ENCODE measurements at places on chromosomes 4 and X.
A peak's percentile ranks its signal among the peaks of the same experiment; 100 is the strongest.

- DNase-seq: no peak
These were observed 65.1 kb downstream of the LRBA start for GRCh38 chr4:150949943-150950342.

DNA sequence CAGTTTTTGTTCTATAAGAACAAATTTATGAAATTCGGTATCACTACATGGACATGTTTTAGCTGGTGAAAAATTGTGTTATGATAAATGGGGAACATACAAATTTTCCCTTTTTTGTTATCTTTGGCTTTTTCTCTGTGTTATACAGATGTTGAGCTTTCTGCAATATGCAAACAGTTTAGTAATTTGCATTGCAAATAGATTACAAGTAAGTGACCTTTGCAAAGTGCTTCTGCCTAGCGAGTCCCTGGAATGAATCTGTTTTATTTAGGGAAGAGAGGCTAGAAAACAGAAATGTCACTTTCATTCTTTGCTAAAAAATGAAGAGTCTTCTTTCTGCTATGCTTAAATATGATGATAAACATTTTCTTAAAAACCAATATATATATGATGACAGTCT lies 461.0 kb downstream of the RPA4 start:
- DNase-seq: no peak

- DNase-seq: no peak
These were observed 176.0 kb downstream of the MAML3 start for GRCh38 chr4:139977838-139978609.

DNA sequence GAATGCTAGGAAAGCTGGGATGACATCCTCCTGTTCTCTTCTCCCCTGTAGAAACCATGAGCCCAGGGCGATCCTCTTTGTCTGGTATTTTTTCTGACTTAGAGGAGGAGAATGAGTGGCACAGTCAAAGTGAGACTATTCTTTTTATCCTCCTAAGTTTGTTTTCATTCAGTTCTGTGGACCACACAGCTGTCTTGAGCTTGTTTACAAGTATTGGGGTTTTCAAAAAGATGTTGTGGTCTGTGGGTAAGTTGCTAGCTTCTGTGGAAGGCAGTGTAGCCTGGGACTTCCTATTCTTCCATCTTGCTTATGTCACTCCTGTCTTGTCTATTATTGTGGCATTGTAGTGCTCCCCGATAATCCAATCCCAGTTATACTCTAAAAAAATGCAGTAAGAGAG lies 223.0 kb downstream of the PAPSS1 start:
- DNase-seq: no peak

DNA sequence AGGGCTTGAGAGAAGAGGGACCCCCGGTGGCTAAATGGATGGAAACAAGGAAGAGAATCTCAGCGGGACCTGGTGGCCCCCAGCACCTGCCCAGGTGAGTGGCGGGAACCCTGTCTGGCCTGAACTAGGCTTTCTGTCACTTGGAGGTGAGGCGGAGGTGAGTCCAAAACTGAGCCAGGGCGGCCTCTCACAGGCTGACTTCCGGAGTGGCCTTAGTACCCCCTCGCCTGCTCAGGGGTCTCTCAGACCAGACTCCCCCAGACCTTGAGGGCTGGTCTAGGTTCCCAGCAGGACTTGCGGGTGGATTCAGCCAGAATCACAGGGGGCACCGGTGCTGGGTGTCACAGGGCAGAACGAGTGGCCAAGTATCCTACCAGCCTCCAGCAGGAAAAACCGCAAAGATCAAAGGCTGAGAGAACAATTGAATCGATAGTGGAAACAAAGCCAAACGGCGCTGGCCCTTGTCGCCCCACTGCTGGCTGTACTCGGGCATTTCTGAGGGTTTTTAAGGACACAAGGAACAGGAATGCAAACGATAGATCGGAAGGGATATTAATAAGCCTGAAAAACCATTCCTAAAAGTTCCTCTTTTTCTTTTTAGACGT lies 67.8 kb downstream of the WFS1 start:
- no peak for DNase-seq

- no peak for DNase-seq
These were observed 419.5 kb downstream of the HNRNPD start for GRCh38 chr4:81954271-81954670.

DNA sequence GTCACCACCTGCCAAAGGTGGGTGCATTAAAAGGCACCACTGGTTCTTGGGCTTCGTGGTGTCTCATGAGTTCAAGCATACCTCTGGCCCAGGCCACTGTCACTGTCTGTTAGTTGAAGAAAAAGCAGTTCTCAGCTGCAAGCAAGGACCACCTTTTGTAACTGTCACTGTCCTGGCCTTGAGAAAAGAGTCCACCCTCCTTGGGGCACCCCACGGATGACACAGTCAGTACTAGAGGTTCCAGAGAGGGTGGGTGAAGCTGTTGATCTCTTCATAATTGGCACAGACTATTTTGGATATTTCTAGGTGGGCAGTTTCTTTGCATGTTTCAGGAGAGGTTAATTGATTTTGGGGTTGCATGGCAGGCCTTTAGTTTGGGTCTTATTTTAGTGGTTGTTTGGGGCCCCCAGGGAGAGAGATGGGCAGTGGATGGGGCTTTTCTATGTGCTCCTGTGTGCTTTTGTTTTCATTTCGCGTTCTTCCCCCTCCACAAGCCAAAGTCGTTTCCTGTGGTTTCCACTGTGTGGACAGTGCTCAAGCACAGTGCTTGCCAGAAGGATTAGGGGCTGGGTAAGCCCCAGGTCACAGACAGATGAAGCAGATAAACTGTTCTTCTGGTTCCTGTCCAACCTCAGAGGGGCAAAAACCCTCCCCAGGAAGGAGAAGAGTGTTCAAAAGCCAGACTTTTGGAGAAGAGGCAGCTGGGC lies 156.2 kb upstream of the PPP1R2C start:
- no peak for DNase-seq

DNA sequence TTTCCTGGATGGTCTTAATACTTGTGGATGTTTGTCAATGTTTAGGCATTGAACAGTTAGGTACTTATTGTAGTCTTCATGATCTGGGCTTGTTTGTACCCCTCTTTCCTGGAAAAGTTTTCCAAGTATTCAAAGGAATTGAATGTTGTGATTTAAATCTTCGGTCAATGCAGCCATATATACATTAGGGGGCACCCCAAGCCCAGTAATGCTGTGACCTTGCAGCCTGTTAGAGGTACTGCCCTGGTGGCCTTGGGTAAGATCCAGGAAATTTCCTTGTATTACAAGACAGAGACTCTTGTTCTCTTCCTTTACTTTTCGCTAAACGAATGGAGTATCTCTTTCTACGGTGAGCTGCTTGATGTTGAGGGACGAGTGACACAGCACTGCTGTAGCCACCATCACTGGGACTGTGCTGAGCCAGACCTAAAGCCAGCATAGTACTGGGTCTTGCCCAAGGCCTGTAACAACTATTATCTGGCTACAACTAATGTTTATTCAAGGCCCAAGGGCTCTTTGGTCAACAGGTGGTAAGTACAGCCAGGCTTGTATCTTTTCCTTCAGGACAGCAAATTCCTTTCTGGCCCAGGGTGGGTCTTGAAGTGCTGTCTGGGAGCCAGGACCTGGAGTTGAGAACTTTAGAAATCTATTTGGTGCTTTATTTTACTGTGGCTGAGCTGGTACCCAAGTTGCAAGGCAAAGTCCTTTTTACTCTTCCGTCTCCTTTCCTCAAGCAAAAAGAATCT lies 118.3 kb upstream of the ATOH1 start:
- peak; percentile 41 for DNase-seq

GRCh38 chr4:165355900-165356300 lies 22.9 kb upstream of the CPE start:
- DNase-seq: peak; percentile 83

DNA sequence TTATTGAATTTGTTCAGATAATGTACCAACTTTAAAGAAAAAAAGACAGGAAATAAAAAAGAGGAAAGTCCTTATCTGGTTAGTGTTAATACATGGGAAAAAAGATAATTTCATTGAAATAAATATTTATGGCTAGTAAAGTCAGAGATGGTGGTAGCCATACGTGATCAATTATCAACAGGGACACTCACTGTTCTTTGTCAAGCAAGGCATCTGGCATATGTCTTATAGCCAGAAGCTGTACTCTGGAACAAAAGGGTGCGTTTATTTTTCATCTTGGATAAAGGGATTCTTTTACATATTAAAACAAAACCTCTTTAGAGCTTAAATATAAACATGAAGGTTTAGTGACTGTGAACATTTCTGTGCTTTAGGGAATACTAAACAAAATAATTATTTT lies 26.7 kb downstream of the HDX start:
- peak; percentile 34 for DNase-seq

- no peak for DNase-seq
These were observed 66.1 kb downstream of the TNIP2 start for GRCh38 chr4:2689825-2690700.

DNA sequence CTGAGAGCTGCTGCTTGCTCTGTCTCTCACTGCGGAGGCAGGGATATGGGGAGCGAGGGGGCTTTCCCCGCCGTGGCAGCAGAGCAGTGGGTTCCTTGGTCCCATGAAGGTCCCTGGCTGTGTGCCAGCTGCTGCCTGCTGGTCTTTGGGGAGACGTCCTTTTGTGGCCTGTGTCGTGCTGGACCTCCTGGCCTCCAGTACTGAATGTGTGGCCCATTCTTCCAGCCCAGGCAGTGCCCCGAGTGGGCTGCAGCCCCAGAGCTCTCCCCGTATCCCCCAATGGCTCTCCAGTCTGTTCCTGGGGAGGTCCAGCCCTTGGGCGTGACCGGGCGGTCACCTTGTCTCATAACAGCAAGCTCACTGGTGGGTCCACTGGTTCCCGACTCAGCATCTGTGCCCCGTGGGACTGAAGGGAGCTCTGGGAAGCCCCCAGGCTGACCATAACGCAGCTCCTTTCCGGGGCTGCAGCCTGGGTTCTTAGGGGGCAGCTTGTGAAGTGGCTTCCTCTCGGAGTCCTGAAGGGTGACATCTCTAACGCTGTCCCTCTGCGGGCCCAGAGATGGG lies 115.6 kb downstream of the SMIM20 start:
- DNase-seq: no peak

DNA sequence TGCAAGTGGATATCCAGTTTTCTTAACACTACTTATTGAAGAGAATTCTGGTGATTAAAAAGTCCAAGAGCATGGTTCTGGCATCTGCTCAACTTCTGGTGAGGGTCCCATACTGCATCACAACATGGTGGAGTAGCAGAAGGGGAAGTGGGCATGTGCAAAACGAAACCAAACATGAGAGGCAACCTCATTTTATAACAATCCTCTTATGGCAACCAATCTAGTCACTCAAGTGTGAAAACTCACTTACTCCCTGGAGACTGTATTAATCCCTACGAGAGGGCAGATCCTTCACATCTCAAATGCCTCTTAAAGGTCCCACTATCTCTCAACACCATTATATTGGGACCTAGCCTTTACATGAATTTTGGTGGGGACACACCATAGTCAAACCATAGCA lies 55.4 kb upstream of the TRO start:
- DNase-seq: no peak

- no peak for DNase-seq
These were observed 40.8 kb downstream of the ZNF518B start for GRCh38 chr4:10416441-10416840.

DNA sequence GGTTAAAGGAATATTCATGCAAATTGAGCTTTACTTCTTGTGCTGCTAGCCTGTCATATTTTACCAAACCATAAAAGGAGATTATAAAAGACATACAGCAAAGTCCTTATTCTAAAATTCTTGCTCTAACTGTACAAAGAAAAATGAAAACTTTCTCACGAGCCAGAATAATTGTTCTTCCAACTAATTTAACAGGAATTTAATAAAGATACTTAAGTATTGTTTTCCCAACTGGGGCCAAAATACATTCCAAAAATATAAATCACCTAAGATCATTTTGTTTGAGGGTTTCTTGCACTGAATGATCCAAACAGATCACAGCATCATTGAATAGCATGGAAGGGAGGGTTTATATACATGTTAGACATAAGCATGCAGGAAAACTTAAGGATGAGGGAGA lies 127.1 kb upstream of the PCDH18 start:
- DNase-seq: no peak

DNA sequence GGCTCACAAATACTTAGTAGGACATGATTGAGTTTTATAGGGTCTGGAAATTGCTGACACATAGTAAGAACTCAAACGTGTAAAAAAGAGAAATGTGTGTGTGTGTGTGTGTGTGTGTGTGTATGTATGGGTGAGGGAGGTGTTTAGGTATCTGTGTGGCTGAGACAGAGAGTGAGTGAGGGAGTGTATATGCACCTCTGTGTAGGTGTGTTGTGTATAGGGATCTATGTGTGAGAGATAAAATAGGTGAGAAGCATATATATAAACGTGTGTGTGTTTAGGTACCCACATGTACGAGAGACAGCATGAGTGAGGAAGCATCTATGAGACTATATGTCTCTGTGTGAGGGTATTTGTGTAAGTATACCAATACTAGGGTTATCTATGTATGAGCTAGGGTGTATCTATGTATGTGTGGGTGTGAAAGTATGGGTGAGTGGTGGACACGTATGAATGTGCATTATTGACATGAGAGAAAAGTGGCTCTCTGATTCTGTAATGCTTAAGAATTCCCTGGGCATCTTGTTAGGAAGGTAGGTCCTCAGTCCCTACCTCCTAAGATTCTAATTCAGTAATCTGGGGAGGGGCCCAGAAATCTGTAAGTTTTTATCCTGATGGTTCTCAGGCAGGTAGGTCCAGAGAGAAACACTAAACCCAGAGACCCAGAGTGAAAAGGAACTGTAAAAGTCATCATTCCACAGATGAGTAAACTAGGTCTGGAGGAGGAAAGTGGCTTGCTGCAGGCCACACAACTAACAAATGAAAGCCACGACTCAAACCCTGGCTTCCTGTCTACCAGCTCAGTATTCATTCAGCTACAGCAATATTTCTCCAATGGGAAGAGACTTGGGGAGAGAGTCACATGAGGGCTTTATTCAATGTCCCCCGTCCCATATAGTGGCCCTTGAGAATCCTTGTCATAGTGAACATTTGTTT lies 237.0 kb downstream of the IDS start:
- no peak for DNase-seq

DNA sequence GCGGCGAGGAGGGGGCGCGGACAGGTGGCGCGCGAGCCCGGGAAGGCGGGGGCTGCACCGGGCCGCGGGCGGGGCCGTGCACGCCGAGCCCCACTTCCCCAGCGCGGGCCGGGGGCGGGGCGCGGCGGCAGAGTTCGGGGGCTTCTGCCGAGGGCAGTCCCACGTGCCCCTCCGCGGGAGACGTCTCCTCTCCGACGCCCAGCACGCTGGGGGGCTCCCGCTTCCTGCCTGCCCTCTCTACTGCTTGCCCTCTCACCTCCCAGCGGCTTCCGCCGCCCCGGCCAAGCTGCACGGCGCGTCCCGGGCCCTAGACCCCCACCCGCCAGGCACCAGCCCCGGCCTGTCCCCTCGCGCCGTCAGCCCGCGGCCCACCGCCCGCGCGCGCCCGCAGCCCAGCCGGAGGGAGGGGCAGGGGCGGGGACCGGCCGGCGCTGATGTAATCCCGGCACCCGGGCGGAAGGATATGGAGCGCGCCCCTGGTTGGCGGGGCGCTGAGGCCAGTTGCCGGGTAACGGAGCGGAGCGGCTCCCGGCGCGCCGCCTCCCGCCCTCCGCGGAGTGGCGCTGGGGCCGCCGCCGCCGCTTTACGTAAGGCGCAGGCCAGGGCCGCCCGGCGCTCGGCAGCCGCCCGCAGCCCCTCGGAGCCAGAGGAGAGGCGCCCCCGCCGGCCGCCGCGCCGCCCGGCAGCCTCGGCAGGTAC lies at the start of gene KIAA0232:
Gene KIAA0232 (plus strand): TSS at position 581 of the 699 bp plus-strand sequence. CDS start 41,727 bp downstream, outside the sequence.
- DNase-seq: peak; percentile 94

GRCh38 chr4:23889391-23889790 lies 456 bp downstream of the PPARGC1A start:
- DNase-seq: no peak
